ENCODE measurements at places on chromosomes 5 and 9. TPM values are rescaled to one million over a fixed set of nuclear protein-coding genes. Genes with fewer than 3 reads are reported as not detected.

OR13C9 gene
- not detected for total RNA-seq

SKIC3 gene
- 12.7 TPM for total RNA-seq

GRCh38 chr9:134265078-134265477, 61.2 kb upstream of the RXRA start:
- H3K4me1 ChIP-seq: no peaks in the 10 kb centered on the region
- H3K36me3 ChIP-seq: no peaks in the 10 kb centered on the region
- H3K27me3 ChIP-seq: no peaks in the 10 kb centered on the region
- no peak overlapping the region for H3K4me3 ChIP-seq

DNA sequence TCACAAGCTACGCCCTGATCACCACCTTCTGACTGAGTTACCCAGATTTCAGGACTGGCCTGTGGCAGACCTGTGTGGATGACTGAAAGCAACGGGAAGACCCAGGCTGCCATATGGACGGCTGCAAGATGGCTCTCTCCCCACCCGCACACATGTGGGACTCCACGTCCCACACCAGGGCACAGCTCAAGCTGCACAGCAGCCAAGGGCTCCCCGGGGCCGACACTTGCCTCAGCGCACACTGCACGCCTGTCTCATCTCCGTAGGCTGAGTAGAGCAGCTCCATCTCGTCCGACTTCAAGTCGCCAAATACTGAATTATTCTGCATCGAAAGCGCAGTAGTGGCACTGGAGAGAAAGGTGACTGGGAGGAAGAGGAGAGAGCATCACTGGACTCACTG, 14.5 kb downstream of the BRD9 start:
- H3K4me1 ChIP-seq: no peaks in the 10 kb centered on the region
- no peaks in the 10 kb centered on the region for H3K27me3 ChIP-seq
- no peak for DNase-seq
- no peak overlapping the region for H3K4me3 ChIP-seq
- no peak overlapping the region for H3K27ac ChIP-seq

- H3K36me3 ChIP-seq: no peaks in the 10 kb centered on the region
- no peaks in the 10 kb centered on the region for H3K27me3 ChIP-seq
- no peak overlapping the region for H3K4me3 ChIP-seq
Measured at GRCh38 chr9:24127519-24127918, 301.5 kb upstream of the ELAVL2 start.

GRCh38 chr5:174571662-174572397, 152.6 kb upstream of the MSX2 start:
- no peak overlapping the region for H3K4me3 ChIP-seq
- no peaks in the 10 kb centered on the region for H3K27me3 ChIP-seq
- H3K4me1 ChIP-seq: no peaks in the 10 kb centered on the region
- H3K27ac ChIP-seq: no peak overlapping the region

GRCh38 chr5:8135742-8136141, 266.8 kb downstream of the MTRR start:
- H3K4me1 ChIP-seq: no peaks in the 10 kb centered on the region
- no peaks in the 10 kb centered on the region for H3K27me3 ChIP-seq
- H3K27ac ChIP-seq: no peak overlapping the region
- H3K4me3 ChIP-seq: no peak overlapping the region
- H3K36me3 ChIP-seq: no peaks in the 10 kb centered on the region
- no peak for DNase-seq

DNA sequence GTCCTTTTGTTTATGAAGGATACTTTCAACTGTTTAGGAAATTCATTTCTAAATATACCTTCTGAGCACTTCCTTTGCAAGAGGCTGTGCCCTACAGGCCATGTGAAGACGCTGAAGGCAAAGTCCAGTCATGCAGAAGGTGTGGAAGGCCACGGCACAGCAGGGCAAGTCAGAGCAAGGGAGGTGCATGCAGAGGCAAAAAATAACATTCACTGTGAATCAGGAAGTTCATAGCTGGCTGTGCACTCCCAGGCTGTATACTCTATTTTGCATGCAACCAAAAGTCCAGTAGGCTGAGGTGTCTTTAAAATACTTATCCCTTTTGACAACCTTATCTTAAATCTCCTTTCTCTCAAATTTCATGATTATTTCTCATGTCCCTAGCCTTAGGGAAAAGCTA, 50.3 kb downstream of the GNAQ start:
- no peaks in the 10 kb centered on the region for H3K36me3 ChIP-seq
